Right lung (tissue), 10 donors: ENCODE measurements at places on chromosomes 5 and 9. TPM values are rescaled to one million over a fixed set of nuclear protein-coding genes. Genes with fewer than 3 reads are reported as not detected.
A peak's percentile ranks its signal among the peaks of the same experiment; 100 is the strongest.

- no peak for DNase-seq
Measured at GRCh38 chr5:168612996-168613395, 33.8 kb upstream of the PANK3 start.

GRCh38 chr9:76018235-76018634 lies 127.8 kb downstream of the PCSK5 start:
- DNase-seq = no peak

GRCh38 chr5:129241755-129242154 lies 147.2 kb downstream of the ISOC1 start:
- no peak for DNase-seq

GRCh38 chr5:135878156-135878620 lies 17.5 kb downstream of the IL9 start:
- DNase-seq = no peak

GRCh38 chr5:178069909-178070308 lies 43.4 kb upstream of the N4BP3 start:
- no peak for DNase-seq

DNA sequence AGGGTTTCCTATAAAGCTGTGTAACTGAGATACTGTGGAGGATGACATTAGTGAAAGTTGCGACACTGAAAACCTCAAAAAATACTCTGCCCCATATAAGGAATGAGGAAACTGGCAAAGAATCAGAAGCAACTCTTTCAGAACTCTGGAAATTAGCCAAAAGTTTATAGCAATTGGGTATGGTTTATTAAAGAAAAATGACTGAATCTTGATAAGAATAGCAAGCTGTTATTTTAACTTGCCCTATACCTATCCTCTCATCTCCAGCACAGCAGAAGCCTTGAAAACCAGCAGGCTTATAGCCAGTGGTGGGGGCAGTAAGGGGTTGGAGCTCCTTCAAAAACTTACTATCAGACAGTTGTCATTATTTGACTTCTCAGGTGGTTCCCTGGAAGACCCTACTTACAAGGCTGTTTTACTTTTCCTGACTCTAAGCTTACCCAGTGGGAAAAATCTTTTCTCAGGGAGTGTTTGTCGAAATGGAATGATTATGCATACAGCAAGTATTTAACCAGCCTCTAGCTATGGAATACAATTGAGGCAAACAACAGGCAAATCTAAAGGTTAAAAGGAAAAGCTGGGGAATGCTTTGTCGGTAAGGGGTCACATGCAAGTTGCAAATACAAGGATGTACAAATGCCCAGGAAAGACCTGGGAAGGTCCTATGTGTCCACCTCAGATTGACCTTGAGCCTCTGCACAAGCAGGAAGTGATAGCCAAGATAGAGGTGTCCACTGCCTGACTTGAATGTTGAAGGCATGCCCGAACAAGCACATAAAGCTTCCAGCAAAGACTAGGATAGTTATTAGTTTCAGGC lies 21.0 kb upstream of the FAM151B start:
- DNase-seq = no peak

GRCh38 chr5:65475895-65476294 lies 5.8 kb downstream of the ADAMTS6 start:
- DNase-seq = no peak

DNA sequence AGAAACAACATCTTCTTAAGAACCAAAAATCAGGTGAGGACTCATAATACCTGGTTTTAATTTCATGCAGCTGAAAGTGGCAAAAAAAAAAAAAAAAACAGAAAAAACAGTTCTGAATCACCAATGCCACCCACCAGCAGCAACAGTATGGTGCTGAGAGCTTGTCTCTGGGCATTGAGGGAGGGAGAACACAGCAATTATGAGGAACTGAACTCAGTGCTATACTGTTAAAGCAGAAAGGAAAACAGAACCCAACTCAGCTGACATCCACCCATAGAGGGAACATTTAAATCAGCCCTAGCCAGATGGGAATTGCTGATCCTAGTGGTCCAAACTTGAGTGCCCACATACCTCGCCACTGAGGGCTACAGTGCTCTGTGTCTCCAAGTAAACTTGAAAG lies 657.9 kb downstream of the ACTL7B start:
- DNase-seq = no peak

- peak; percentile 30 for DNase-seq
Measured at GRCh38 chr5:140041492-140042392, 1.4 kb downstream of the NRG2 start.

- DNase-seq = no peak
Measured at GRCh38 chr5:157568222-157568621, 7.4 kb downstream of the ADAM19 start.

- DNase-seq = no peak
Measured at GRCh38 chr5:141787376-141787775, 90.8 kb downstream of the PCDH1 start.

DNA sequence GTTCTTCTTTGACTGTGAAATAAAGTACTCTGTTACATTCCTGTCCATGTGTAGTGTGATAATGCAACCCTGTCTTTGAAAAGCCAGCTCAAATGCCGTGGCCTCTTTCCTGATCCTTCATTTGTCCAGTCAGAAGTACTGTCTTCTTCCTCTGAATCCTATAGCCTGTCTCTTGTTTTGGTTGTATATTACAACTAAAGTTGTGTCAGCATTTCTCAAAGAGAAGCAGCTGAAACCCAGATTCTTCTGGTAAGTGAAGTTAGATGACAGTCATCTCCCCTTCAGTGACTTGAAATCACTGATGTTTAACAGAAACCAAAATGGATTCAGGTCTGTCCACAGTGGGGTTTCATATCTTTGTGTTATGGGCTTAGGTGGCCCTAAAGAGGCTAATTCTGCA lies 196.2 kb downstream of the PCSK1 start:
- no peak for DNase-seq

DNA sequence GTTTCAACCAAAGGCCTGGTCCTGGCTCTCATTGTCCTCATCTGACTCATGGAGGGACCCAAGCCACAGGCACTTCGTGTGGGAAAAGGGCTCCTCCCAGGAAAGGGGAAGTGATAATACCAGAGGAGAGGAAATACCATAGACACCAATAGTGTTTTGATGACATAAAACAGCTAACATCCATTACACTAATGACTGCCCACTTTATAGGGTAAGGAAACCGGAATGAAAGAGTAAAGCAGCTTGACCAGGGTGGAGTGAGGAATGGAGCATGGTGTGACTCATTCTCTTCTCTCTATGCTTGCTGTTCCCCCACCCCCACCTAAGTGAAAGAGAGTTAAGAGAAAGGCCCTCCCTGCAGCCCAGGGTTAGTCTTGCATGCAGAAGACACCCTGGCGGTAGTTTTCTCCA lies 67.4 kb upstream of the HRH2 start:
- no peak for DNase-seq

DNA sequence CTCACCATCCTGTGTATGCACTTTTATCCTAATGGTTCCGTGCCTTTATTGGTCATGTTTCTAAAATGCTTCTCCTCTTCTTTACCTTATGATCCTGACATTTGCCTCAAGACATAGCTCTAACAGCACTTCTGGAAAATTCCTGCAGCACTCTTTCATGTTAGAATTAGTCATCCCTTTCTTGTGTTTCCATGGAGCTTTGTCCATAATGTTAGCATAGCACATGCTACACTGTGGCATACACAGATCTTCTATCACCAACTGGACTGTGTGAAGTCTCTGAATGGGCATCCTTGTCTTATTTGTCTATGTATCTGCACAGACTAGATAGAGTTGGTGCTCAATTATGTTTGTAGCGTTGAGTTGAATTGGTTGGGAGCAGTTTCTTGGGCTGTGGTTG lies 2.0 kb downstream of the SCGB3A2 start:
- no peak for DNase-seq

GRCh38 chr5:106907979-106908378 lies 762.8 kb downstream of the EFNA5 start:
- DNase-seq = no peak

- peak; percentile 29 for DNase-seq
Measured at GRCh38 chr5:159825551-159826051, 90.7 kb upstream of the ADRA1B start.

DNA sequence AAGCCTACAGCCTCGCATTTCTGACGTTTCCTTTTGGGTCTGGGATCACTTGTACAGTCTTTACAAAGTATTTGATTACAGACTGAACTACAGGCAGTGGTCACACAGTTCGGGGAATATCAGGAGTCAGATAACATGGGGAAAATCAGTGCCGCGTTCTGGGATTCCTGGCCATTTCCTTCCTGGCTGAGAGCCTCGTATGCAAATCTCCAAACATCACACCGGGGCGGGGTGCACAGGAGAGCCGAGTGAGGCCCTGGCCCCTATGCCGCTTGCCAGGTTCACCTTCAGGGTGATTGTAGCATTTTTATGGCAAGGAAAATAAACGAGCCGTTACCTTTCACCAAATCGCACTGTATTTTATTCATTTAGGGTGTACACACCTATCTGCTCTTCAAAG lies 29.6 kb upstream of the SLC9A3 start:
- no peak for DNase-seq

- DNase-seq = no peak
Measured at GRCh38 chr9:34983209-34983608, 6.3 kb upstream of the DNAJB5 start.

DNA sequence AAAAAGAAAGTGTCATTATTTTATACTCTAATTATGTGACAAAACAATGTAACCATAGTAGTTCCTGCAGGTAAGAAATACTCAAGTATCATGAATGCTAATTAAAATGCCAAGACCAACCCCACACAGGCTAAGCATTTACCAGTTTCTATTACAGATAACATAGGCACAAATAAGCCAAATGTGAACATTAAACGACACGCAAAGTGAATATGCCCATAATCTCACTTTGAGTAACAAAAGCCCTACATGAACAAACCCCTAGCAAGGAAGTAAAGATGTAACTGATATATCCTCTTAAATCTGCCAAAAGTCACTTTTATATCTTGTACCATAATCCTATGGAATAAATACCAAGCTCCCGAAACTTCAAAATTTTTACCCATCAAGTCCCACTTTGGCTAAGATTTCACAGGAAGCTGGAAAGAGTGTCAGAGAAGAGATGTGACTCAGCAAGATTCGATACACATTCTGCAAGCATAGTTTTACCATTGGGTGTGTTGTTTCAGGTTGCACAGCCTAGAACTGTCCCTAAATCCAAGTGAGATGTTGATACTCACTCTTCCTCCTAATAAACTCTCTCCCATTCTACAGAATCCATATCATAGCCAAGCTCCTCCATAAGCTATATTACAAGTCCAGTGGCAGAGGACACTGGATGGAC lies 28.8 kb downstream of the TRPM6 start:
- no peak for DNase-seq

DNA sequence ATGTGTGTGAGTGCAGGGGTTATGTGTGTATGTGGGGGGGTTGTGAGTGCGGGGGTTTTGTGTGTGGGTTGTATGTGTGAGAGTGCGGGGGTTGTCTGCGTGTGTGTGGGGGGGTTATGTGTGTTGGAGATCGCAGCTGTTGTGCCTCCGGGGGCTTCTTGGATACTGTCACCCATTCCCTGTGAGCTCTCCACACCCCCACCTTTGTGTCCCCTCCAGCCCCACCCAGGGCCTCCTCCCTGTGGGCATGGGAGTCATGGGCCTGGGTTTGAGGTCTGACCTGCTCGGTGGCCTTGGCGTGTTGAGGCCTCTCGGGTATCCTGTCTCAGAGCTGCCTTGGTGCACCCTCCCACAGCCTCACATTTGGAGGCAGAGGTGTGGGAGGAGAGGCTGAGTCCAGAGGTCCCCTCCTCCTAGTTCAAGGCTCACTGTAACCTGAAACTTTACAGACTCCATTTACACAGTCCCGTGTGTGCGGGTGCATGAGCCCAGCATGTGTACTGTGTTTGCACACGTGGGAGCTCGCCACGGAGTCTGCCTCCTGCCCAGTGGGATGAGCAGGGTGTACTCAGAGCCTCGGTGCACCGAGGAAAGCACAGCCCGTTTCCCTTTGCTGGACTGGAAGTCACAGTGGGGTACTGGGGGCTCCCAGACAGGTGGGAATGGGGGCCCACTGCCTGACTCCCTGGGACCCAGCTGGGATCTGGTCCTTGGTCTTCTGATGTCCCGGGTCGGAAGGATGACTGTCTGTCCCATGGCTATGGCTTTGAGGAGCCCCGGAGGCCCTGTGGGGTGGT lies 43.4 kb downstream of the RXRA start:
- no peak for DNase-seq

DNA sequence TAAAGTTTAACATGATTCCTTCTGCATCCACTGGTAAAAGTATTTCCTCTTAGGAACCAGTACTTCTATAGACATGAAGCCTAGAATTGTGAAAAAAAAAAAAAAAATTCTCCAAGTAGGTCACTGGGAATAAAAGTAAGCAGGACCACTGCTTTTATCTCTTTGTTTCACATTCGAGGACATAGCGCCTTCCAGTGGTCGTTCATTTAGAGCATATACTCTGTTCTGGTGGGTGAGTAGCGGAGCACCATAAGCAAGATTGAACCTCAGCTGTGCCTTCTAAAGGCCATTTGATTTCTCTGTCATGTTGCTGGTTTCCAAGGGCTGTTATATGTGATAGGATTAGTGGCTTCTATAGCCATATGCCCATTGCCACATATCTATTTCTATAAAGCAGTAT lies 393.1 kb downstream of the TMEM232 start:
- DNase-seq = no peak

- DNase-seq = no peak
Measured at GRCh38 chr5:169694091-169694625, 57.1 kb downstream of the DOCK2 start.

- DNase-seq = no peak
Measured at GRCh38 chr9:136093346-136093986, 1.6 kb downstream of the NACC2 start.

The DIPK1B gene
- polyA plus RNA-seq = 47.6 TPM

The TLN1 gene
- polyA plus RNA-seq = 185 TPM

The CTNNA1 gene
- 386 TPM for polyA plus RNA-seq

The PCDHB16 gene
- 4.9 TPM for polyA plus RNA-seq

The CD72 gene
- 3.9 TPM for polyA plus RNA-seq

The CFAP77 gene
- polyA plus RNA-seq = 4.4 TPM

The TMC1 gene
- polyA plus RNA-seq = 0.51 TPM

The SLC6A19 gene
- polyA plus RNA-seq = 0.15 TPM

The PCDHGA9 gene
- 5.7 TPM for polyA plus RNA-seq

The GMCL2 gene
- not detected for polyA plus RNA-seq

The SLC45A2 gene
- 0.17 TPM for polyA plus RNA-seq

The SYK gene
- 16.7 TPM for polyA plus RNA-seq

The DAPK1 gene
- polyA plus RNA-seq = 189 TPM
